Naive thymus-derived CD4-positive, alpha-beta T cell (primary cell): ENCODE measurements at places on chromosomes 13 and 19. TPM values are rescaled to one million over a fixed set of nuclear protein-coding genes. Genes with fewer than 3 reads are reported as not detected.
A peak's percentile ranks its signal among the peaks of the same experiment; 100 is the strongest.

DNA sequence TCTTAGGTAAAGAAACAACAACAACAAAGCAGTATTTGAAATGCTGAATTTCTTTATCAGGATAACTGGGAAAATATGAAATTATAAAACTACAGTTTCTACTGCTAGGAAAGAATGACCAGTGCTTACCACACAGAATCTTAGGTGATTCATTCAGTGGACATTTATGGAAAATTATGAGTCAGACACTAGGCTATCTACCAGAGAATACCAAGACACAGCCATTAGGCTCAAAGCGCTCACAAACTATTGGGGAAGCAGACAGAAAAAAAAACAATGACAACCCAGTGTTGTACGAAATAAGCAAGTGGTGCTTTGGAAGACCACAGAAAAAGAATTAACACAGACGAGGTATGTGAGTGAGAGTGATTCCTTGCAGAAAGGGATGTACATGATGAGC lies 1019.5 kb downstream of the PCDH9 start:
- H3K4me3 ChIP-seq, result no peak overlapping the region
- no peaks in the 10 kb centered on the region for H3K36me3 ChIP-seq
- H3K27me3 ChIP-seq, result no peaks in the 10 kb centered on the region
- no peak overlapping the region for H3K27ac ChIP-seq

- H3K4me3 ChIP-seq, result no peak overlapping the region
- no peak for DNase-seq
- no peaks in the 10 kb centered on the region for H3K36me3 ChIP-seq
- no peak overlapping the region for H3K27ac ChIP-seq
- H3K27me3 ChIP-seq, result no peaks in the 10 kb centered on the region
These were observed 590.9 kb upstream of the SLITRK5 start for GRCh38 chr13:87080100-87080779.

GRCh38 chr19:2993579-2993978 lies 16.2 kb downstream of the TLE6 start:
- H3K27ac ChIP-seq, result no peak overlapping the region
- H3K27me3 ChIP-seq, result no peaks in the 10 kb centered on the region
- H3K4me3 ChIP-seq, result no peak overlapping the region
- H3K36me3 ChIP-seq, result no peaks in the 10 kb centered on the region
- DNase-seq, result no peak
- H3K4me1 ChIP-seq, result no peaks in the 10 kb centered on the region

DNA sequence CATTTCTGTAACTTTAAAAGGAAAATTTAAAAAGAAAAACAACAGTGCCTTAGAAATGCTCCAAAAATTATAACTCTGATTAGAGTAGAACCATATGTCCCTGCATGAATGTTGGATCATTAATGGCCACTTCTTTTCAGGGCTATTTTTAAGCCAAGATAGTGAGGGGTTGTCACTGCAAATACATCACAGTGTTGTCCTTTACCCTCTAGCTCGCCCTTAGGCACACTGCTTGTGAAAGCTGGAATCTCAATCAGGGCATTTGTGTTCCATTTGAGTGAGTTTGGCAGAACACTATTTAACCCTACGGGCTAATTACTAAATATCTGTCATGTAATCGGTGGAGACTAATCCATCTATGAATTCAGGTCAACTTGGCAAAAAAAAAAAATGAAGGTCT lies 212.2 kb downstream of the NHLRC3 start:
- H3K36me3 ChIP-seq, result no peaks in the 10 kb centered on the region
- H3K27me3 ChIP-seq, result no peaks in the 10 kb centered on the region
- no peak for DNase-seq
- no peak overlapping the region for H3K27ac ChIP-seq

- no peak for DNase-seq
- H3K4me1 ChIP-seq, result no peaks in the 10 kb centered on the region
- H3K4me3 ChIP-seq, result no peak overlapping the region
- no peaks in the 10 kb centered on the region for H3K27me3 ChIP-seq
These were observed 370.4 kb downstream of the PCDH20 start for GRCh38 chr13:61045251-61045650.

GRCh38 chr13:95387733-95388207 lies 86.5 kb upstream of the ABCC4 start:
- no peaks in the 10 kb centered on the region for H3K36me3 ChIP-seq
- no peak for DNase-seq
- no peaks in the 10 kb centered on the region for H3K27me3 ChIP-seq

GRCh38 chr13:40613192-40613818 lies 53.1 kb downstream of the FOXO1 start:
- peak overlapping the region; percentile 72 for H3K27ac ChIP-seq
- peaks cover 64% of the 10 kb centered on the region for H3K4me1 ChIP-seq
- no peaks in the 10 kb centered on the region for H3K36me3 ChIP-seq
- H3K27me3 ChIP-seq, result no peaks in the 10 kb centered on the region
- peak; percentile 71 for DNase-seq

DNA sequence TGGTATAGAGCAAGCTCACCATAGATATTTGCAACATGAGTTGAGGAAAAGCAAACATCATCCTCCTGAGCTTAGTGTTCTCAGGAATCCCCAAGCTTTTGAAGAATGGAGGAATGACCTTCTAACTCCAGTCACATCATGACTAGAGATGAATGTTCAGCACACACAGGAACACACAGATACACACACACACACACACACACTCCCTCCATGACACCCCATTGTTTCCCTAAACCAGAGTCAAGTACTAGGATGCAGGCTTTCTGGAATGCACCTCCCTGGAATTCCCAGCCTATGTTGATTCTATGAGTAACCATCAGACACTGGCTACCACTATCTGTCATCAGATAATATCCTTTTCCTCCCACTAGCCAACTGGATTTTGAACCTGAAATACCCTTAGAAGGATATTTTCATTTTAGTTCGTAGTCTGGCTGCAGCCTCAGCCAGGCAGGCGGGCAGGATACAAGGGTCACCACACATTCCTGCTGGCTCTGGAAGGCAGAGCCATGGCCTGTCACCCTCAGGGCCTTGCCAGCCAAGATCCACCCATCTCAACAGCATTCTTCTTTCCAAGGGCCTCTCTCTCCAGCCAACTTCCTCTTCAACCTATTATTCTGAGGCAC lies 162.4 kb downstream of the FOXO1 start:
- H3K4me1 ChIP-seq, result peaks cover 36% of the 10 kb centered on the region
- no peak overlapping the region for H3K27ac ChIP-seq
- no peak for DNase-seq
- no peak overlapping the region for H3K4me3 ChIP-seq

GRCh38 chr19:16623066-16623465 lies 4.9 kb downstream of the MED26 start:
- no peak overlapping the region for H3K27ac ChIP-seq
- H3K4me1 ChIP-seq, result peaks cover 14% of the 10 kb centered on the region
- H3K27me3 ChIP-seq, result no peaks in the 10 kb centered on the region
- H3K4me3 ChIP-seq, result no peak overlapping the region
- no peak for DNase-seq

CCDC169 gene
- 0.41 TPM for total RNA-seq

DNA sequence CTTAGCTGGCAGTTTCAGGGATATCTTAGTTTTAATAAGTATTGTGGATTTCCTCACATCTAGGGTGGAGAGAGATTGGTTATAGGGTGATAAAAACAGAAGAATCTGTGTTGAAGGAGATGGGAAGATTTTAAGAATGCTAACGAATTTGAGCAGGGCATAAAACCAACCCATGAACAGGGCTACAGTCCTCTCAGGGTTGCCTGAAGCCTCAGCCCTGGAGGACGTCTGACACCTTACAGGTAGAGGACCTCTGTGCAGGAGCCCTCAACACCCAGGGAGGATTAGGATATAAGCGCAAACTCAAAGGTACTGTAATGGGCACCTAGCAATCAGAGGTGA lies 461 bp upstream of the WASF3 start:
- DNase-seq, result no peak
- H3K4me3 ChIP-seq, result no peak overlapping the region
- H3K4me1 ChIP-seq, result no peaks in the 10 kb centered on the region
- H3K36me3 ChIP-seq, result no peaks in the 10 kb centered on the region
- no peak overlapping the region for H3K27ac ChIP-seq
- no peaks in the 10 kb centered on the region for H3K27me3 ChIP-seq

GRCh38 chr19:38721496-38721895 lies 22.8 kb downstream of the CAPN12 start:
- no peak overlapping the region for H3K4me3 ChIP-seq
- no peak overlapping the region for H3K27ac ChIP-seq
- H3K4me1 ChIP-seq, result no peaks in the 10 kb centered on the region
- no peaks in the 10 kb centered on the region for H3K27me3 ChIP-seq
- DNase-seq, result no peak
- H3K36me3 ChIP-seq, result peaks cover 77% of the 10 kb centered on the region

GRCh38 chr13:43478211-43478610 lies 308.6 kb downstream of the ENOX1 start:
- DNase-seq, result no peak
- H3K4me3 ChIP-seq, result no peak overlapping the region
- no peaks in the 10 kb centered on the region for H3K4me1 ChIP-seq
- H3K27me3 ChIP-seq, result no peaks in the 10 kb centered on the region
- no peaks in the 10 kb centered on the region for H3K36me3 ChIP-seq

- peaks cover 4% of the 10 kb centered on the region for H3K27me3 ChIP-seq
- no peaks in the 10 kb centered on the region for H3K4me1 ChIP-seq
- no peak overlapping the region for H3K27ac ChIP-seq
- no peak for DNase-seq
These were observed 21.6 kb downstream of the VSTM1 start for GRCh38 chr19:54041969-54042606.

DNA sequence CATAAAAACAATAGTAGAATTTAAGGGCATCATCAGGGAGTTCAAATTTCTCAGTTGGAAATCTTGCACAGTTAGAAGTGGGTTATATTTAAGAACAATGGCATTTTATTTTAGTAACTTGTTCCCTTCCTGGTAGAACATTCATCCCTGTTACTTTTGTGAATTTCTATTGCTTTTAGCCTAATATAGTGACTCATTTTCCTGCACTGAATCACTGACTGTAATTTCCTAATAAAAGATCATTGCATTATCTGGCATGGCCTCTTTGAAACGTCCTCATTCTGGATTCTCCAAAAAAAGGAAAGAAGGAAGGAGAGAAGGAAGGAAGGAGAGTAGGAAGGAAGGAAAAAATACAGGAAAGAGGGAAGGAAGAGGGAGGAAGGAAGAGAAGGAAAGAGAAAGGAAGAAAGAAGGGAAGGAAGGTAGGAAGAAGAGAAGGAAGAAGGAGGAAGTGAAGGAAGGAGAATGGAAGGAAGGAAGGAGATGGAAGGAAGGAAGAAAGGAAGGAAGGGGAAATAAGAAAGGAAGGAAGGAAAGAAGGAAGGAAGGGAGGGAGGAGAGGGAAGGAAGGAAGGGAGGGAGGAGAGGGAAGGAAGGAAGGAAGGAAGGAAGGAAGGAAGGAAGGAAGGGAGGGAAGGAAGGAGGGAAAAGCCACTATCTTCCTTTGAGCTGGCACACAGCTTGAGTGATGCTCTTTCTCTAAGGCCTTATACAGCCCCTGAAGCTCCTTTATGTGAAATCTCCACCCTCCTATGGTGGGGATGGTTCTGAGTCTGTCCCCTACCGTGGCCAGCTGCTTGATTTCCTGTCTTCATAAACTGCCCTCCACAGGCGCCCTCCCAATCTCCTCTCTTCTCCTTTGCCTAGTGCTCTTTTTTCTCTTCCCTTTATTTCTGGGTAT lies 29.8 kb upstream of the TM9SF2 start:
- H3K27ac ChIP-seq, result no peak overlapping the region
- no peak overlapping the region for H3K4me3 ChIP-seq
- no peaks in the 10 kb centered on the region for H3K36me3 ChIP-seq
- H3K27me3 ChIP-seq, result no peaks in the 10 kb centered on the region
- H3K4me1 ChIP-seq, result no peaks in the 10 kb centered on the region
- DNase-seq, result no peak

ANKLE1 gene
- 3.7 and 5.5 TPM in 2 replicates for total RNA-seq

DNA sequence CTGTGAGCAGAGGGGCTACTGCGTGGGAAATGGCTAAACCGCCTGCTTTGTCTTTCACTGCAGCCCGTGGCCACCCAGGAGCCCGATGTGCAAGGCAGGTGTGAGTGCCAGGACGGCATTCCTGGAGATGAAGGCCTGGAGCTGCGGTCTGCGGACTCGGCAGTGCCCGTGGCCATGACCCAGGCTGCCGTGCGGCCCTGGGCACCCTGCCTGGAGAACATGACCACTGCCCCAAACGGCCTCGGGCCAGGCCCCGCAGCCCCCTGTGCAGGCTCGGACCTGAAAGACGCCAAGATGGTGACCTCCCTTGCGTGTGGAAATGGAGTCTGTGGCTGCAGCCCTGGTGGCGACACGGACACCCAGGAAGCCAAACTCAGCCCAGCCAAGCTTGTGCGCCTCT lies 62.2 kb downstream of the SPATA13 start:
- no peak overlapping the region for H3K27ac ChIP-seq
- no peaks in the 10 kb centered on the region for H3K36me3 ChIP-seq
- DNase-seq, result no peak
- peaks cover 10% of the 10 kb centered on the region for H3K4me1 ChIP-seq
- H3K4me3 ChIP-seq, result no peak overlapping the region

TNNI3 gene
- total RNA-seq, result not detected

TJP3 gene
- total RNA-seq, result 13.0 TPM

- no peak for DNase-seq
- no peaks in the 10 kb centered on the region for H3K4me1 ChIP-seq
- no peak overlapping the region for H3K27ac ChIP-seq
- no peaks in the 10 kb centered on the region for H3K36me3 ChIP-seq
These were observed 699.0 kb downstream of the FGF9 start for GRCh38 chr13:22369840-22370239.

DNA sequence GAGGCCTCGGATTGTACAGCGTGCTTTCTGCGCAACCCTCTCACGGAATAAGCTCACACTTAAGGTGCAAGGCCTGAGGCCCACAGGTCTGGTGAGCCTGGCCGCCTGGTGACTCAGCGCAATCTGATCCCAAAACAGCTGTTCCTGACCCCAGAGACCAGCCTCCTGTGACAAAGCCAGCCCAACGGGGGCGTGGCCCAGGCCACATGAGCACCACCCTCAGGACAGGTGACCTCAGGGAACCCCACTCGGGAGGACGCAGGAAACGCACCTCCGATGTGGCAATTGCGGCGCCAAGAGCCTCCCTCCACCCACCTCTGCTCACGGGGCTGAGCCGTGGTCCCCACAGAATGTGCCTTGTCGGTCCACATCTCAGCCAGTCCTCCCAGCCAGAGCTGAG lies 26.4 kb downstream of the GRTP1 start:
- no peaks in the 10 kb centered on the region for H3K36me3 ChIP-seq
- no peak overlapping the region for H3K4me3 ChIP-seq
- no peaks in the 10 kb centered on the region for H3K27me3 ChIP-seq
- no peak overlapping the region for H3K27ac ChIP-seq
- H3K4me1 ChIP-seq, result no peaks in the 10 kb centered on the region
- no peak for DNase-seq

DNA sequence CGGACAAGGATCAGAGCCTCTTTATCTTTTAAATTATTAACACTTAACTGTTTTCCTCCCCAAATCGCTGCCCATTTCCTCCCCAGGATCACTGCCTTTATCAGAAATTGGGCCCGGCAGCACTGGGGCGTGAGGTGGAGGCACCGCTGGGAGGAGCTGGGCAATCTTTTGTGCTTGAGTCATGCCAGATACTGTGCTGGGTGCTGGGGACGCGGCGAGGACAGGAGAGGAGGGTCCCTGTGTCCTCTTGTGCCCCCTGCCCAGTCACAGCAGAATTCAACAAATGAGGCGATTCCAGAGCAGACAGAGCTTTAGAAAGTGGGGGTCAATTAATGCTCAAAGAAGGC lies 347.8 kb downstream of the ZNF536 start:
- no peaks in the 10 kb centered on the region for H3K36me3 ChIP-seq
- no peak overlapping the region for H3K4me3 ChIP-seq
- DNase-seq, result no peak

- no peak for DNase-seq
- no peaks in the 10 kb centered on the region for H3K4me1 ChIP-seq
- no peak overlapping the region for H3K4me3 ChIP-seq
- no peaks in the 10 kb centered on the region for H3K27me3 ChIP-seq
These were observed 12.6 kb downstream of the ATP11A start for GRCh38 chr13:112702341-112702985.
